A549 treated with CORT108297 at 1 μM for 4 hours (cell line): ENCODE measurements at places on chromosomes 1 and 21. TPM values are rescaled to one million over a fixed set of nuclear protein-coding genes. Genes with fewer than 3 reads are reported as not detected.

Gene GIPC2
- 0.02 to 0.05 TPM (median 0.03 TPM) in 4 of 5 replicates, not detected in the other for total RNA-seq

Gene C1orf226
- 0.50 to 0.85 TPM (median 0.74 TPM) in 5 replicates for total RNA-seq

Gene LCE2B
- total RNA-seq, result not detected in 5 replicates

Gene CD244
- total RNA-seq, result not detected in 5 replicates
